Activated T-cell treated with anti-CD3 and anti-CD28 coated beads, Interleukin-2, amount 50 U/mL, for 72 hours (primary cell): ENCODE measurements at places on chromosomes 16 and 17.

GRCh38 chr17:68288804-68289203, 2.1 kb downstream of the SLC16A6 start:
- peaks cover 45% of the 10 kb centered on the region for H3K4me1 ChIP-seq
- peak overlapping the region; percentile 100 for H3K4me3 ChIP-seq
- peak overlapping the region; percentile 83 for H3K27ac ChIP-seq
- peak; percentile 31 for DNase-seq
- H3K36me3 ChIP-seq, result peaks cover 3% of the 10 kb centered on the region

DNA sequence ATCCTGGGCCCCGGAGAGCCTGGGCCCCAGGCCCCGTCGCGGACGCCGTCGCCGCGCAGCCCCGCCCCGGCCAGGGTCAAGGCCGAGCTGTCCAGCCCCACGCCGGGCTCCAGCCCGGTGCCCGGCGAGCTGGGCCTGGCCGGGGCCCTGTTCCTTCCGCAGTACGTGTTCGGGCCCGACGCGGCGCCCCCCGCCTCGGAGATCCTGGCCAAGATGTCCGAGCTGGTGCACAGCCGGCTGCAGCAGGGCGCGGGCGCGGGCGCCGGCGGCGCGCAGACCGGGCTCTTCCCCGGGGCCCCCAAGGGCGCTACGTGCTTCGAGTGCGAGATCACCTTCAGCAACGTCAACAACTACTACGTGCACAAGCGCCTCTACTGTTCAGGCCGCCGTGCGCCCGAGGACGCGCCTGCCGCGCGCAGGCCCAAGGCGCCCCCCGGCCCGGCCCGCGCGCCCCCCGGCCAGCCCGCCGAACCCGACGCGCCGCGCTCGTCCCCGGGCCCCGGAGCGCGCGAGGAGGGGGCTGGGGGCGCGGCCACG, 36.8 kb upstream of the ZC3H18 start:
- no peak for DNase-seq
- H3K4me1 ChIP-seq, result peaks cover 13% of the 10 kb centered on the region
- no peaks in the 10 kb centered on the region for H3K27me3 ChIP-seq
- no peak overlapping the region for H3K27ac ChIP-seq
- H3K36me3 ChIP-seq, result no peaks in the 10 kb centered on the region

DNA sequence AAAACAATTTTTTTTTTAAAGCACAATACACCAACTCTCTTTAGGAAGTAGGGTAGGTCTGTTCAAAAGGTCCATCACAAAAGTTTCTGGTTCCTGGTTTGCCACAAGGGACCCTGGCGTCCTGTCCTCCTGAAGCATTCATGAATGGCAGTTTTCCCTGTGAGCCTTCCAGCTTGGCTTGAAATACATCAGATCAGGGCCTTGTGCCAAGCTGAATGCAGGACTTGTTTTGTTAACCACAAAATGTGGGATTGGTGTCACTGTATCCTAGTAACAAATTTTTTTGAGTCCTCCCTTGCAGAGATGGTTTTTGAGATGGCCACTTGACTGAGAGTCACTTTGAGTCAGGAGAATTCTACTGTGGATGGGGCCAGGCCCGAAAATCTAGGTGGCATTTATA, 3.9 kb downstream of the GNAO1 start:
- no peak for DNase-seq
- H3K4me1 ChIP-seq, result peaks cover 27% of the 10 kb centered on the region
- no peaks in the 10 kb centered on the region for H3K36me3 ChIP-seq
- no peak overlapping the region for H3K27ac ChIP-seq
- peaks cover 55% of the 10 kb centered on the region for H3K27me3 ChIP-seq
- no peak overlapping the region for H3K4me3 ChIP-seq

DNA sequence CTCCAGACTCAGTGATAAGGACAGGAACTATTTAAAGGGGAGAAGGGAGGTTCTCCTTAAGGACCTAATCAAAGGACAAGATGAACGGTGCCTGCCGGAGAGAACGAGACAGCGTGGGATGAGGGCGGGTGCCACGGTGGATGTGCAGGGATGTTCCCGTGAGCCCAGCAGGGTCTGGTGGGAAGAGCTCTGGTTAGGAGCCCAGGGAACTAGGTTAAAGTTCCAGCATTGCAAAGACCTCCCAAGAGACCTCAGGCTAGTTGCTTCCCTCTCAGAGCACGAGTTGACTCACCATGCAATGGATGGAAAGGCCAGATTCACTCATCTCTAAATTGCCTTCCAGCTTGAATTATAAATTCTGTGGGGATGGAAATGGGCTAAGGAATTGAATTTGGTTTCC, 14.7 kb downstream of the CCR7 start:
- no peaks in the 10 kb centered on the region for H3K27me3 ChIP-seq
- DNase-seq, result no peak
- no peak overlapping the region for H3K4me3 ChIP-seq
- H3K36me3 ChIP-seq, result peaks cover 21% of the 10 kb centered on the region

GRCh38 chr16:57184887-57185445, 873 bp downstream of the PSME3IP1 start:
- H3K4me1 ChIP-seq, result peaks cover 46% of the 10 kb centered on the region
- H3K4me3 ChIP-seq, result peak overlapping the region; percentile 100
- no peak for DNase-seq
- peaks cover 13% of the 10 kb centered on the region for H3K36me3 ChIP-seq
- peak overlapping the region; percentile 100 for H3K27ac ChIP-seq

DNA sequence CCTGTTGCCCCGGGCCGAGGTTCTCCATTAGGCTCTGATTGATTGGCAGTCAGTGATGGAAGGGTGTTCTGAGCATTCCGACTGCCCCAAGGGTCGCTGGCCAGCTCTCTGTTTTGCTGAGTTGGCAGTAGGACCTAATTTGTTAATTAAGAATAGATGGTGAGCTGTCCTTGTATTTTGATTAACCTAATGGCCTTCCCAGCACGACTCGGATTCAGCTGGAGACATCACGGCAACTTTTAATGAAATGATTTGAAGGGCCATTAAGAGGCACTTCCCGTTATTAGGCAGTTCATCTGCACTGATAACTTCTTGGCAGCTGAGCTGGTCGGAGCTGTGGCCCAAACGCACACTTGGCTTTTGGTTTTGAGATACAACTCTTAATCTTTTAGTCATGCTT, 74.2 kb downstream of the HAPSTR1 start:
- no peak for DNase-seq
- H3K4me1 ChIP-seq, result no peaks in the 10 kb centered on the region
- no peak overlapping the region for H3K27ac ChIP-seq

DNA sequence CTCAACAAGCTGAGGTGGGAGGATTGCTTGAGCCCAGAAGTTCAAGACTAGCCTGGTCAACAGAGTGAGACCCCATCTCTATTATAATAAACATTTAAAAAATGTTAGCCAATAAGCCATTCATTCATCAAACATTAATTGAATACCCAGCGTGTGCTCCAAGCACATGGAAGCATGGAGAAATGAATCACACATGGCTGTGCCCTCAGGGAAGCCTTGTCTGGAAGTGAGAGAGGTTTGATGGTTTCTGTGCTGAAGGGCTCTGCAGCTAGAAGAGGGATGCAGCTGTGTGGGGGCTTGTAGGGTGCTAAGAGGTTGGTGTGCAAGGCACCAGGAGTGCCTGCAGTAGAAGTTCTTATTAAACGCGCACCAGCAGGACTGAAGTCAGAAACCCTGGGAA, 11.2 kb downstream of the CYB5D2 start:
- H3K36me3 ChIP-seq, result no peaks in the 10 kb centered on the region
- no peak overlapping the region for H3K4me3 ChIP-seq
- H3K27me3 ChIP-seq, result no peaks in the 10 kb centered on the region
- no peak overlapping the region for H3K27ac ChIP-seq
- no peak for DNase-seq
